Esophagus squamous epithelium (tissue), 5 donors: ENCODE measurements at places on chromosomes 11 and 22. TPM values are rescaled to one million over a fixed set of nuclear protein-coding genes. Genes with fewer than 3 reads are reported as not detected.

SCUBE1 gene
- total RNA-seq = 4.0 TPM

DNA sequence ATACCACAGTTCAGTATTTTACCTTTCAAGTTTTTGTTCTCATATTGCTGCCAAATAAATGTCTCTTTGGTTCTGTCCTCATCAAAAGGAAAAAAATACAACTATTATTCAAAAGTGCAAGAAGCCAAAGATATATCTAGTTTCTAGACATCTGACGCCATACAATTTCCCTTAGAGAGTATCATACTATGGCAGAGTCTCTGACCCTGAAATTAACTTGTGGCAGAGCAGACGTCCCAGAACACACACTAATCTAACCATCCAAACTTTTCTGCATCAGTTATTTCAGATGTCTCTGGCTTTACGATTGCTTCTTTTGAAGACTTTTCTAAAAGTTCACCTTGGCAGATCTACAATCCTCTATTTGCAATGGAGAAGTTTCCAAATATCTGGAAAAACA, 2.7 kb downstream of the OR51T1 start:
- H3K27ac ChIP-seq = no peak overlapping the region
- H3K4me3 ChIP-seq = no peak overlapping the region
- H3K4me1 ChIP-seq = no peaks in the 10 kb centered on the region
- no peak for DNase-seq
- no peaks in the 10 kb centered on the region for H3K36me3 ChIP-seq

DNA sequence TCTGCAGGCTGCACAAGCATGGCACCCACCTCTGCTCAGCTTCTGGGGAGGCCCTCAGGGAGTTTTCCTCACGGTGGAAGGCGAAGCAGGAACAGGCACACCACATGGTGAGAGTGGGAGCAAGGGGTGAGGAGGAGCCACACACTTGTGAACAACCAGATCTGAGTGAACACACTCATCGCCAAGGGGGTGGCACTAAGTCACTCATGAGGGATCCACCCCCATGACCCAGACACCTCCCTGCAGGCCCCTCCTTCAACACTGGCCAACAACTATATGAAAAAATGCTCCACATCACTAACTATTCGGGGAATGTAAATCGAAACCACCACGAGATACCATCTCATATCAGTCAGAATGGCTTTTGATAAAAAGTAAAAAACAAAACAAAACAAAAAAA, 722 bp upstream of the KRTAP5-2 start:
- no peak overlapping the region for H3K4me3 ChIP-seq
- no peak overlapping the region for H3K27ac ChIP-seq
- no peaks in the 10 kb centered on the region for H3K27me3 ChIP-seq
- H3K4me1 ChIP-seq = no peaks in the 10 kb centered on the region
- no peak for DNase-seq

DNA sequence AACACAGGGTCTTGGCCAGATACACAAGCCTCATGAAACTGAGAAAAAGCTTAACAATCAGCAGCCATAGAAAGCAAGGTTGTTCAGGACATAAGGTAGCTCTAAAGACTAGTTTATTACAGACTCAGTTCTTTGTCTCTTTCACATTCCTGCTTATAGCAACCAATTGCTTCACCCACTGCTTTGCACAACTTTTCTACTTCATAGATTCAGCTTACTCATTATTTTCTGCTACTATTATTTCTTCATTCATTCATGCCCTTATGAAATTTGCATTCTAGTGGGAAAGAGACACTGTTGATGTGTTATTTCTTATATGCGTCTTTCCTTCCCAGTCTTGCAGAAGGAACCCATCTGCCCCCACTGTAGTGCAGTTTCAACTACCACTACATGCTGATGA, 4.7 kb downstream of the CCDC34 start:
- DNase-seq = no peak
- no peak overlapping the region for H3K27ac ChIP-seq
- H3K4me1 ChIP-seq = peaks cover 9% of the 10 kb centered on the region

DNA sequence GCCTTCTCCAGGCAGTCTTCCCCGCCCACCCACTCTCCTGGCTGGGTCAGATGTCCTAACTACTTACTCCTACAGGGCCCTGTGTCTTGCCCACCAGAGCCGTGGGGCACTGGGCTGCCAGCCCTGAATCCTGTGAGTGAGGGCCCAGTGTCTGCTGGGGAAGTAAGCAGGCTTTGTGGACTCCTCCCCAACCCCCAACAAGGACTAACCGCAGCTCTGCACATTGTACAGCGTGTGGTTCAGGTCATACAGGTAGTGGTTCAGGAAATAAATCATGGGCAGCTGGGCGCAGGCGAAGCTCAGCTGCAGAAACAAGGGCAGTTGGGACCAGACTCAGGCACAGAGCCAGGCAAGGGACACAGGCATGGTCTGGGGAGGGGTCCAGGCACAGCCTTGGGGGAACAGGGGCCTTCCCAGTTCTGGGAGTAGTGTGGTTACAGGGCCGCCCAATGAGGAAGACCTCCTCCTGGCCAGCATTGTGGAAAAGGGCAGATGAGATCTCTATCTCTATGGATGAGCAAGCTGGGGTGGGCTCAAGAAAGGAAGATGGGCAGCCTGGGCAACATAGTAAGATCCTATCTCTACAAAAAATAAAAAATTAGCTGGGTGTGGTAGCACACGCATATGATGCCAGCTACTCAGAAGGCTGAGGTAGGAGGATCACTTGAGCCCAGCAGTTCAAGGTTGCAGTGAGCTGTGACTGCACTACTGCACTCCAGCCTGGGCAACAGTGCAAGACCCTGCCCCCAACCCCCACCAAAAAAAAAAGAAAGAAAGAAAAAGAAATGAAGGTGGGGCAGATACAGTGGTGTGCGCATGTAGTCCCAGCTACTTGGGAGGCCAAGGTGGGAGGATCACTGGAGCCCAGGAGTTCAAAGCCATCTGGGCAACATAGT, 5.5 kb downstream of the UNC93B1 start:
- H3K4me3 ChIP-seq = no peak overlapping the region
- no peaks in the 10 kb centered on the region for H3K36me3 ChIP-seq
- H3K27me3 ChIP-seq = no peaks in the 10 kb centered on the region
- H3K27ac ChIP-seq = no peak overlapping the region
- DNase-seq = no peak
- H3K4me1 ChIP-seq = peaks cover 10% of the 10 kb centered on the region
